Hematopoietic multipotent progenitor cell (in vitro differentiated cells): ENCODE measurements at places on chromosomes 6 and 20. TPM values are rescaled to one million over a fixed set of nuclear protein-coding genes. Genes with fewer than 3 reads are reported as not detected.
A peak's percentile ranks its signal among the peaks of the same experiment; 100 is the strongest.

DNA sequence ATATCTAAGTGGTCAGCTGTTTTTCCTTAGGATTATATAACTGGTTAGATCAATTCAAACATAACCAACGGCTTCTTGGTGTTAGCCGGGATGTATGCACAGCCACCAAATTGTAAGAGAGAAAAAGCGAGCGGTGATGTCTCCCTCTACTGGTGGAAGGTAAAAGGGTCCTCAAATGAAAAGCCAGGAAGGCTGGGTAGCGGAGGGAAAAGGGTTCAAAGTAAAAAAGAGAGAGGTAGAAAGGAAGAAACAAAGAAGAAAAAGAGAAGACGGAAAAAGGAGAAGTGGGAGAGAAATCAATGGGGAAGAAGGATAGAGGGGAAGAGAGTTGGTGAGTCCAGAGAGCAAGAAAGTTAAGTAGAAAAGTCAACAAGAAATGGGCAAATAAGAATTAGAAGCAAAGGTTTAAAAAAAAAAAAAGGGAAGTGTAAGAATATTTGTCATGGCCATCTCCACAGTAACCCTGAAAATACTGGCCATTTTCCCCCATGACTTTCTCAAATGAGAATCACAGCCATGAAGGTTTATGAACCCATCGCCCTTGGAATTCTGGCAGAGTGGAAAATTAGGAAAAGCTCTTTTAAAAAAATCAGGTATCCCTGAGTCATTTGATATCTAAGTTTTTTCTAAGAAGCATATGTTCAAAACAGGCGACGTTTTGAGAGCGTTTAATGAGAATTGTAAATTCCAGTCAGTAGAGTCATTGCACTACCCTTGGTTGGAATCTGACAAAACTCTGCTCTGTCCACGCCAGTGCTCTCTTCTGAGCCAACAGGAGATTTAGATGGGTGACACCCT, 155.6 kb upstream of the SNX9 start:
- DNase-seq: peak; percentile 90

GRCh38 chr20:51218603-51219002, 195.7 kb upstream of the KCNG1 start:
- no peak for DNase-seq

Gene DAAM2
- under 0.01 TPM for total RNA-seq

Gene CD109
- total RNA-seq: 22.1 TPM

GRCh38 chr6:33744895-33745546, 1.7 kb downstream of the IP6K3 start:
- DNase-seq: no peak
